ENCODE measurements at places on chromosomes 4 and X. TPM values are rescaled to one million over a fixed set of nuclear protein-coding genes. Genes with fewer than 3 reads are reported as not detected.

Gene MAGEA2
- total RNA-seq, result not detected

Gene KLHL13
- total RNA-seq, result 10.3 TPM

Gene ITGB1BP2
- total RNA-seq, result 9.3 TPM

Gene RNF128
- total RNA-seq, result not detected

Gene PARM1
- total RNA-seq, result 113 TPM

Measured in posterior vena cava (tissue), 2 donors.